ENCODE measurements at places on chromosomes 11 and 22.

DNA sequence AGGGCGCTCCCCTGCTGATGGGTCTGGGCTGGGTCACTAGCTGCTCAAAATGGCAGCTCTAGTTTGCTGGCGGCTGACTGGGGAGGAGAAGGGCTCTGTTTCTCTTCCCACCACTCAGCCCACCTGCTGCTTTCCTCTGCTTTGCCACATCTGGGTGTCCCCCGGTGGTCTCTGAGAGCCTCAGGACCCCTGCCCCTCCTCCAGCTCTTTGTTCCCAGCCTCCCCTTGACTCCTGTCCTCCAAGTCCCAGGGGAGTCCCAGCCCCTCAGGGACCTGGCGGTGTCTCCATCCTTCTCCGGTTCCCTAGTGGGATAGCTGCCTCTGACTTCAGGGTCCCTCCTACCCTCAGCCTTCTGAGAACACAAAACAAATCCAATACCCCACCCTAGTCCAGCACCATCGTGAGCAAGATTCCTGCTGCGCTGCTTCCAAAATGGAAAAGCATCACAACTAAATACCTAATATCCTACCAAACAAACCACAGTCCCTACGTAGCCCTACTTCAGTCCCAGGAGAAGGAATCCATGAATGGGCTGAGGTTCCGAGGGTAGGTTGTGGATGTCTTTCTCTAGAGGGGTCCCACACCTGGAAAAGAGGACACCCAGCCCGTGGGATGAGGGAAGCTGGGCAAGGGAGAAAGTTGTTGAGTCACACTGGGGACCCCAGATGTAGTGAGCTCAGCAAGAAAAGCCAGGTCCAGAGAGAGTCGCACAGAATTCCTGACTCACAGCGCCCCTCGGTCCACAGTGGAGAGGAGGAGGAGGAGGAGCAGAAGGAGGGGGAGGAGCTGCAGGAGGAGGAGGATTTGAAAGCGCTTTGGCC is 45.0 kb upstream of the NNMT start:
- DNase-seq, result no peak

DNA sequence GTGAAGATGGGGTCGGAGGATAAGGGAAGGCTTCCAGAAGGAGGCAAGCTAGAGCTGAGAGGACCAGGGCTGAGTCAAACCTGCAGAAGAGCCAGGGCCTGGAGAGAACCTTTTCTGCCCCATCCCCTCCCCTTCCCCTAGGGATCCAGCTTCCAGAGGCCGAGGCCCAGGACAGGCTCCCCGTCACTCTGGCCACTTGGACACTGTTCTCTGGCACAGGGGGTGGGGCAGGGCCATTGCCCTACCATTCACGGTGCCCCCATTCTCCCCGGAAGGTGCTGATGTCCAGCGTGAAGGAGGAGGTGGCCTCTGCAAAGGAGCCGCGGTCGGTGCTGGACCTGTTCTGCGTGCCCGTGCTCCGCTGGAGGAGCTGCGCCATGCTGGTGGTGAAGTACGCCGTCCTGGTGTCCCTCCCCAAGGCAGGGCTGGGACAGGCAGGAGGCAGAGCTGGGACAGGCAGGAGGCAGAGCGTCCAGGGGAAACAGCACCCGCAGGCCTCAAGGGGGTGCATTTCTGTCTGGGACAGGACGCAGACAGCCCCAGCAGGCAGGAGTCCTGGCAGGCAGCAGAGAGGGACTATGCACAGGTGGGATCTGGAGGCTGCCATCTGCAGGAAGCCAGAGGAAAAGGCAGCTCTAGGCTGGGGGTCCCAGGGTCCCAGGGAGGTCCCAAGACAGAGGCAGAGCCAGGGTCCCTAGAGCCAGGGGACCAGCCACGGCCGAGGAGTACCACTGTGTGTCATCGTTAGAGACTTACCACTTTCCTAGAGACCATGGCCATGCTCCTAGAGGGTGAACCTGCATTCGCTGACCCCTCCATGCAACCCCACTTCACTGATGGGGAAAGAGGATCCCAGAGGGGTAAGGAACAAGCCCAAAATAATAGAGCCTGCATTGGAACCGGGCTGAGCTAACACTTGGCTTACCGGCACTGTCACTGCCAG is 25.8 kb upstream of the SLC22A12 start:
- DNase-seq, result no peak

GRCh38 chr11:46381048-46381818 is at the start of gene MDK:
Gene MDK (plus strand): TSS chr11:46381669. CDS start chr11:46382058, 389 bp downstream.
- DNase-seq, result no peak

GRCh38 chr11:121352251-121352891 is 59.8 kb downstream of the SC5D start:
- no peak for DNase-seq

DNA sequence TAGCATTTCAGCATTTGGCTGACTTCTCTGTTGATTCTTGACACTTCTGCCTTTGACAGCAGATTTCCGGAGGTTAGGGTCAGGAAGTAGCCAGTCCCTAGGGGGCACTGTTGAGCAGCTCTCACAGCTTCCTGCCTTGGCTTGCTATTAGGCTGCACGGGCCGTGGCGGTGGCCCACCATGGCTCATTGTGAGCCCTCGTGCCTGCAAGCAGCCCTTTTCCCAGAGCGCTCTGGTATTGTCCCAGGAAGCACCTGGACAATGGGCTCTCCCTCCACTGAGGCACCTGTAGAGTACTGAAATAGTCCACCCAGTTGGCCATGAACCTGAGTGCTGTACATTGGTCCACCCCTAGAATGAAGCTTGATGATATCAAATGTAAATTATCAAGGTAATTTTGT is 100.2 kb upstream of the GAL start:
- peak; percentile 37 for DNase-seq

- DNase-seq, result peak; percentile 5
Observed at GRCh38 chr11:112962579-112963367, 1.6 kb downstream of the NCAM1 start.

DNA sequence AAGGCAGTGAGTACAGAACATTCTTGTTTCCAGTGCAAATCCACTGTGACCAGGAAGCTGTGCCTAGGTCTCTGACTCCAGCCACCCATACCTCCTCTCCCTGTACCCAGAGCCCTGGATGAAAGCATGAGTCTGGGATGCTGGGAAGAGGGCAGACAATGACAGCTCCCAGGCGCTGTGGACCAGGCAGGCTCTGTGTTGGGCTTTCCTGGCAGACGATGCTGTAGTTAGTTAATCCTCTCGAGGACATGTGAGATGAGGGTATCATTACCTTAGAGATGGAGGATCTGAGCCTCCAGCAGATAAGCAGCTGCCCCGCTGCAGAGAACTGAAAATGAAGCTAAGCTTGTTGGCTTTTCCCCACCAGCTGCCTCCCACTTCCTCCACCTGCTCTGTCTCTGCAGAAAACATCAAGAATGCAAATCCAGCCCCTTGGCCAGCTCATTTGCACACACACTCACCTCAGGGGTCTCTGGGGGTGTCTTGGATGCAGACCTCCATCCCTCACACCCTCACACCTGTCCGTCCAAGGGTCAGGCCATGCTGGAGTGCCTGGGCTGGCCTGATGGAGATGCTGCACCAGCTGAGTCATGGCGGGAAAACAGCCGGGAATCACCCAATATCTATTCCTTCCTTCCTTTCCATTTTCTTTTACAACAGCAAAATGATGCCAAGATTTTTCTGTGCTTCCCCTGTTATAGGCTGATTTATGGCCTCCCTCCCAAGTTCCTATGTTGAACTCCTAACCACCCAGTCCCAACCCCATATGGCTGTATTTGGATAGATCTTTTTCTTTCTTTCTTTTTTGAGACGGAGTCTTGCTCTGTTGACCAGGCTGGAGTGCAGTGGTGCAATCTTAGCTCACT is 94.9 kb upstream of the SEPTIN5 start:
- peak; percentile 48 for DNase-seq

- no peak for DNase-seq
Observed at GRCh38 chr11:107998761-107999160, 9.9 kb upstream of the CUL5 start.

DNA sequence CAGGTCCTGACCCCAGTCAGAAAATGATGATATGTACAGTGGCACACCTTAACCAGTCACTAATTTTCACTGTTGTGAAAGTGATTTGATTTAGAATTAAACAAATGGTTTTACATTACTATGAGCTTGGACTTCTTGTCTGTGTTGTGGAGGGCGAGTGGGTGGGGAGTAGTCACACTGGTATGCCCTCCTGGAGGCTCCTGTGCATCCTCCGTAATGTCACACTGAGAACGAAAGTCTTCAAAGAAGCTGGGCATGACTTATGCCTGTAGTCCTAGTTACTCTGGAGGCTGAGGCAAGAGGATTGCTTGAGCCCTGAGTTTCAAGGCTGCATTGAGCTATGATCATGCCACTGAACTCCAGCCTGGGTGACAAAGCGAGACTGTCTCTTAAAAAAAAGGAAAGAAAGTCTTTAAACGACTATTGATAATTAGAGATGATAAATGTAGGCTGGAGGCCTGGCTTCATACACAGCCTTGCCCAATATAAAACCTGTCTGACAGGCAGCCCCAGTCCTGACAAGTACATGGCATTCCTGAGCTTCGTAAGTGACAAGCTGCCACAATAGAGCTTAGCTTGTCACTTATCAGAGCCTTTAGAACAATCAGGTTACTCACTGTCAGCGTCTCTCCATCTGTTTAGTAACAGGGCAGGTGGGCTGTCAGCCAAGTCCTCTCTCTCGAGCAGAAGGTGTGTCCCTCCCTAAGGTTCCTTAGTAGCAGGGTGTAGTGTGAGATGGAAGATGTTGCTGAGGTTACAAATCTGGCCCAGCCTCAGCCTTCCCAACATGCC is 5.0 kb upstream of the LIMK2 start:
- DNase-seq, result no peak

DNA sequence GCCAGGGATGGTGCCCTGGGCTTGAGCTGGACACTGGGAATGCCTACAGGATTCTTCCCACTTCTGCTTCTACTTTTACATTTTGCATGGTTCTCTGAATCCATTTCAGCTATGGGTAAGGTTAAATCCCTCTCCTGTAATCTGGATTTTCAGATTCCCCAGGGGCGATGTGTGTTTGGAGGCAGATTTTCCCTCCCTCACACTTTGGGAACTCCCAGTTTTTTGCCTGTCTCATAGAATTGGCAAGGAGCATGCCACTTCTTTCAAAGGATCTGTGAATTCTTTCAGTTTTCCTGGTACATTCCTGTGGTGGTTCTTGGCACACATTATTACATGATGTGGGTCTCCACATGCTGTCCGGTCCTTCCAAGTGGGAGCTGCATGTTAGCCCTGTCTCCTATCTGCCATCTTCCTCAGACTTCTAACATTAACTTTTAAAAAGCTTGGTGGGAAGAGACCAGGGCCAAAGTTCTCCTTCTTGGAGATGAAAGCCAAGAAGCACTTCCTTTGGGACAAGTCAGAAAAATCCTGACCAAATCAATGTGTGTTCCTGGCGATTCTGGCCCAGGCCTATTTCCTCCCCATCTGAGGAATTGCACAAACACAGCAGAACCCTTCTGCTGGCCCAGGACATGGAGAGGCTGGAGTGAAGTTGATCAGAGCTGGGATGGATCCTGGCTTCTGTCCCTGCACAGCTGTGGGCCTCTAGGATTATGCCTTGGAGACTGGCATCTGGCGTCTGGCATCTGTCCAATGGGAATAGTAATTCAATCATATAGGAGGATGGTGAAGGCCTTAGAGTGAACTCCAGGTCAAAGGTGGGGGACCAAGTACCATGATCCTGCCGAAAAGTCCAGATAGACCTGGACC is 5.4 kb upstream of the APOL2 start:
- no peak for DNase-seq

DNA sequence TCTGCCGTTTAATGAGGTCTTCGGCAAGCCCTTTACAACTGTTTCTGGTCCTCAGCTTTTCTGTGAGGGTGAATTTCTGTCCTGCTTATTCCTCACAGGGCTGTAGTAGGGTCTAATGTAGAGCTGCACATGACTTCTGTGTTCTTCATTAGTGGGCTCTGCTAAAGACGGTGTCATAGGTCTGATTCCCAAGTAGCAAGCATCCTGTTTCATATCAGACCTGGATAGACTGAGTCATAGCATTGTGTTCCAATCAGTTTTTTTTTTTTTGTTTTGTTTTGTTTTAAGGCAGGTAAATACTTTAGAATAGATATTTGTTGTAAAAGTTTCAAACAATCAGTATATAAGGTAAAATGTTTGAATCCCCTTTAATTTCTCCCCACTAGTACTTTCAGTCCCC is 35.4 kb downstream of the BIRC2 start:
- no peak for DNase-seq

DNA sequence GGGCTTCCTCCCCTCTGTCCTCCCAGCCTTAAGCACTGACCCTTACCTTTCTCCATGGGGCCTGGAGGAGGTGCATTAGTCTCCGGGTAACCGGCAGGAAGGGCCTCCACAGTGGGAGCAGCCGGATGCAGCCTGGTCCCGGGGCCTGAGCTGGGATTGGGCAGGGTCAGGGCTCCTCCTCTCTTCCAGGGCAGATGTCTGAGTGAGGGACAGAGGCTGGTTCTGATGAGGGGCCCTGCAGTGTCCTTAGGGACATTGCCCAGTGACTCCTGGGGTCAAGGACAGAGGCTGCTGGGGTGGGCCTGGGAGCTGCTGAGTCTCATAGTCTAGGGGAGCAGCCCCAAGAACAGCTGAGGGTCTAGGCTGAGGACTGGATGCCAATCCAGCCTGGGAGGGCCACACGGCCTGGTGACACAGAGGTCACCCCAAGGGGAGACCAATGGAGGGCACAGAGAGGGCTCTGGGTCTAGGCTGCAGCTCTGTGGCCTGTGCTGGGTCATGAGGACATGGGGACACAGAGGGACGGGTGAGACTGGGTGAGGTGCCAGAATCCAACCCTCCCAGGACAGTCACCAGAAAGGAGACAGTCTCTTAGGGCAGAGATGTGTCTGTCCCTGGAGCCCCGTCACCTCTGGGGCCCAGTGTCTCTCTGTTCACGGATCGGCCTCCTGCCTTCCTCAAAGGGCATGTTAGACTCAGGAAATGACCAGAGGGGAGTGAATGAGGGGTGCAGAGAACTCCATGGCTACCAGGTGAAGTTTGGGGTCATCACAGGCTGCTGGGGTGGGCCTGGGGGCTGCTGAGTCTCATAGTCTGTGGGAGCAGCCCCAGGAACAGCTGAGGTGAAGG is 6.5 kb downstream of the IGLL5 start:
- DNase-seq, result no peak

DNA sequence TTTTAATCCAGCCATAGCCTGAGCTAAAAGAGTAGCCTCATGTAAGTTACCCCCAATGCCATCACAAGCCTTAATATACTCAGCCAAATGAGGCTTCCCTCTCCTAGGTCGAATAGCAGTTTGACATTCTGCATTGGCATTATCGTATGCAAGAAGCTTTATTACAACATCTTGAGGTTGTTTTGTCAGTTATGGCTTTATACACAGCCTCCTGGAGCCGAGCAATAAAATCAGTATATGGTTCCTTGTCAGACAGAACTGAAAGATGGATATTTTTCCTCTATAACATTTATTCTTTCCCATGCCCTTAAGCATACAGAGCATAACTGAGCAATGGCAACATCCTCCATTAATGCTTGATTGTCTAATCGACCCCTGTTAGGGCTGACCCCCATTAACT is 5.4 kb upstream of the DNAJB13 start:
- DNase-seq, result no peak

- no peak for DNase-seq
Observed at GRCh38 chr11:41306431-41306830, 153.0 kb downstream of the LRRC4C start.
